ENCODE measurements at places on chromosomes 2 and 18.

- no peaks in the 10 kb centered on the region for H3K4me1 ChIP-seq
- no peak for DNase-seq
- no peaks in the 10 kb centered on the region for H3K27me3 ChIP-seq
- H3K36me3 ChIP-seq = no peaks in the 10 kb centered on the region
Observed at GRCh38 chr2:1256632-1257324, 156.5 kb upstream of the TPO start.

GRCh38 chr2:9966491-9967022 lies 15.1 kb downstream of the GRHL1 start:
- H3K4me1 ChIP-seq = peaks cover 8% of the 10 kb centered on the region
- DNase-seq = no peak
- no peaks in the 10 kb centered on the region for H3K27me3 ChIP-seq
- peaks cover 2% of the 10 kb centered on the region for H3K36me3 ChIP-seq
- H3K27ac ChIP-seq = no peak overlapping the region

GRCh38 chr2:195410074-195410671 lies 246.9 kb upstream of the SLC39A10 start:
- no peak overlapping the region for H3K4me3 ChIP-seq
- no peaks in the 10 kb centered on the region for H3K36me3 ChIP-seq
- H3K27me3 ChIP-seq = no peaks in the 10 kb centered on the region
- DNase-seq = no peak
- no peaks in the 10 kb centered on the region for H3K4me1 ChIP-seq
- no peak overlapping the region for H3K27ac ChIP-seq

DNA sequence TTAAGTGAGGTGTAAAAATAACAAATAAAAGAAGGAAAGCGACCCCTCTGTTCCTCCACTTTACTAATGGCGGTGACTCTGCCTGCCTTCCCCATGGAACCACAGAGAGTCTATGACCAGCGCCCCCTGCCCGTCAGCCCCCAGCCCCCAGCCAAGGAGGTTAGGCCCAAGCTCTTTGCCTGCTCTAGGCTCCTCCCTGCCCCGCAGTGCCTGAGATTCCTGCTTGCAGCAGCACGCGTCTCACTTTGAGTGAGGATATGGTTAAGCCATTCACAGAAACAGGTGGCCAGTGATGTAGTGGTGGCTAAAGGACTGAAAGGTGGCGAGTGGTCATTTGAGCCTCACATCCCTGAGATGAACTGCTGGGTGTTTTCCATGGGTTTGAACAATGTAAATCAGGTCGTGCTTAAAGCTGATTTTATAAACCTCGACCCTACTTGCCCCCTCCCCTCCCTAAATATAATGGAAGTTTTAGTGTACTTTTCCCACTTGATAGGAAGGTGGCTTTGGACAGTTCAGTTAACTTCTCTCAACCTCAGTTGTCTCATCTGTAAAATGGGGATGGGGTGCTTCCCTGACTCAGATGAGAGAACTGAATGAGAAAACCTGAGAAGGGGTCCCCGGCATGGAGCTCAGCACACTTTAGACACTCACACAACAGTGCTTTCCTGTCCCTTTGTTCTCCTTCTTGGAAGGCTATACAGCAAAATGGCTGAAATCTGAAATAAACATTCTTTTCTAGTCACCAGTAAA lies 46.5 kb downstream of the IL1RL2 start:
- H3K4me1 ChIP-seq = peaks cover 3% of the 10 kb centered on the region
- H3K27me3 ChIP-seq = no peaks in the 10 kb centered on the region
- no peak for DNase-seq
- H3K4me3 ChIP-seq = no peak overlapping the region
- no peaks in the 10 kb centered on the region for H3K36me3 ChIP-seq

GRCh38 chr2:66561645-66562303 lies 126.8 kb downstream of the MEIS1 start:
- H3K27me3 ChIP-seq = no peaks in the 10 kb centered on the region
- H3K27ac ChIP-seq = no peak overlapping the region
- no peaks in the 10 kb centered on the region for H3K36me3 ChIP-seq
- peaks cover 4% of the 10 kb centered on the region for H3K4me1 ChIP-seq
- H3K4me3 ChIP-seq = no peak overlapping the region
